ENCODE measurements at places on chromosomes 12 and 14. TPM values are rescaled to one million over a fixed set of nuclear protein-coding genes. Genes with fewer than 3 reads are reported as not detected.

- no peak for DNase-seq
Observed at GRCh38 chr12:117225179-117225578, 34.9 kb upstream of the FBXO21 start.

- no peak for DNase-seq
Observed at GRCh38 chr14:90624227-90624626, 192.0 kb downstream of the TTC7B start.

- DNase-seq, result no peak
Observed at GRCh38 chr14:33842299-33842698, 108.6 kb downstream of the EGLN3 start.

The IRAK3 gene
- 1.6 TPM for total RNA-seq

- DNase-seq, result no peak
Observed at GRCh38 chr14:103535891-103536565, 7.0 kb downstream of the TRMT61A start.

- DNase-seq, result no peak
Observed at GRCh38 chr14:80584744-80585505, 356.6 kb downstream of the CEP128 start.

The NPFF gene
- 0.69 TPM for total RNA-seq

DNA sequence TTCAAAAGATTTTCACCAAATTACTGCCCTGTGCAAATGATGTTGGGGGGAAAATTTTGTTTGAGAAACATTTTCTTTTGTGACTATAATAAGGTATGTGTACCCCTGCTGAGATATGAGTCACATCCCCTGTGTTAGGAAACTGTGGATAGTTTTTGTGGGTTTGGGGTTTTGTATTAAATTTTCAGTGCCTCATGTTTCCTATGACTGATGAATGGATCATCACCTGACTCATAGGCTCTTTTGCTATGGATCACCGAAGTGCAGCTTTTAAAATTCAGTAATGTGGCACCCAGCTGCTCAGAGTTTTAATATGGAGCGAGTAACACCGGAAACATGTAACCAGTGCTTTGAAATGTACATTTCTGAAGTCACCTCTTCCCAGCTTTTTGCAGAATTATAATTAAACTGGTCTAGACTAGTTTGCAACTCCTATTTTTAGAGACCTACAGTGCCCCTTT lies 167.4 kb upstream of the HMGA2 start:
- DNase-seq, result no peak

Data from GM23338 (cell line).